Naive thymus-derived CD8-positive, alpha-beta T cell (primary cell): ENCODE measurements at places on chromosomes 2 and 18.

- DNase-seq: no peak
These were observed 116.5 kb downstream of the NOL4 start for GRCh38 chr18:34108206-34108605.

DNA sequence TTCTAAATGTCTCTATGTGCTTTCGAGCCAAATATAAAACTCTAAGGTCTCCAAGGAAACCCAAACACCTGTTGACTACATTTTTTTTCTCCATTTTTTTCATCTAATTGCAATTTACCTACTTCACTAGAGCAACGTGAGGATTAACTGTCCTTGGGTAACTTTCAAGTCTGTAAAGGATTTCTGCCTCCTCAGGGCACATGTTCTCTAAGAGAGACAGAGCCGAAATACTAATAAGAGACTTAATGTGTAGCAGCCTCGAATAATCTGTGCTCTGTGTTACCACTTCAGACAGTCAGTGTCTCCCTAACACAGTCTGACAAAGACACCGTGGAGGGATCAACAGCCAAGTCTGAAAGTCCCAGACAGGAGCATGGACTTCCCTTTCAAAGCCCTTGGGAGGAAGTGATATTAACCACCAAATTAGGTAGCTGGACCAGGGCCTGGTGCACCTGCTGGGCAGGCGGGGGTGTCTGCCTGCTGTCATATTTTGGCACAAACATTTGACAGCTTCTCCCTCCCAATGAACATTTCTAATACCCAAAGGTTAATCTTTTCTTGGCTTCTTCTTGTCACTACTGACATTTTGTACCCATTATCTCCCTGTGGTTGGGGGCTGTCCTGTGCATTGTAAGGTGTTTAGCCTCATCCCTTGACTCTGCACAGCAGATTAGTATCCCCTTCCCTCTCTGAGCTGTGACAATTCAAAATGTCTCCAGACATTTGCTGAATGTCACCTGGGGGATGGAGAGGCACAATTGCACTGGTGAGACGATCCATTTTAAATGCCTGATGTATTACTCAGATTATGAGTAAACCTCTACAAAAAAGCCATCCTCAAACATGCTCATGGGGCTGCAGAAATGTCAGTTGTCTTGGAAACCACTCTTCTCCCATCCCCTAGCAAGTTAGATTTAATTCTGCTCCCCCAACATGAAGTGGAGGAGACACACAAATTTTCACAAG, 45.7 kb upstream of the LYPD1 start:
- no peak for DNase-seq

DNA sequence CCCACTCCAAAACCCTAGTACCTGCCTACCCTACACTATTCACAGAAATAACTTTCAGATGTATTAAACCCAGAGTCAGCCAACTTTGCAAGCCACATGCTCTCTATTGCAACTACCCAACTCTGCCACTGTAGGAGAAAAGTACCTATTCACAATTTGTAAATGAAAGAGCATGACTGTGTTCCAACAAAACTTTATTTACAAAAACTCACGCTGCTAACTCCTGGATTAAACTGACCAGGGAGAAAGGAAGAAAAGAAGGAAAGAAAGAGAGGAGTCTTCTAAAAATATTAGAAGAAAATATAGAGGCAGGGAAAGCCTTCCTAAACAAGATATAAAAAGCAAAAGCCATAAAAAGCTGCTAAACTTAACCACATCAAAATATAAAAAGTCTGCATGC, 24.6 kb downstream of the SLC1A4 start:
- no peak for DNase-seq

- DNase-seq: no peak
These were observed 679.8 kb upstream of the NRXN1 start for GRCh38 chr2:51711766-51712165.

DNA sequence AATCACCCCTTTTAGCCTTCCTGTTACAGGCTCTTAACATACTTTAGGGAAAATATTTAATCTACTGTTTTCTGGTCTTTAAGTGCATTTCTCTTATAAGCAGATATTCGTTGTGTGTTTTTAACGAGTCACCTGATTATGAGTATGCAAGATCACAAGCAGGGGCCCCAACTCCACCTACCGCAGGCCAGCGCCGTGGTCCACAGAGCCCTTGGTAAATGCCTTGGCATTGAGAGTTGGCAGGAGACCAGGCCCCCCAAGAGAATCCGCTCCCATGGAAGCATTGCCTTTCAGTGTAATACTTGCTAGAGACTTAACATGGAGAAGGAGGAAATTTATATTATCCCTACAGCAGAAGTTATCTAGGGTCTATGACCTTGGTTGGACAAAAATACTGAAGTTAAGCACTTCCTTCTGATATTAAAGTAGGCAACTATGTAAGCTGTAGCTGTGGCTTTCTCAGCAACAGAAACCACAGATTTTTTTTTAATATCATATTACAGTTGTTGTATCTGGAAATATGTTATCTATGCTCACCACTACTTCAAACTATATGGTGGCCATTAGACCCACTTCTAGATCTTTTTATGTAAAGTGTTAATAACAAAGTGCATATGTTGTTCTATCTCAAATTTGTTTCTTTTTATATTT, 241.8 kb upstream of the MGAT5 start:
- DNase-seq: no peak
